ENCODE measurements at places on chromosomes 12 and 14. TPM values are rescaled to one million over a fixed set of nuclear protein-coding genes. Genes with fewer than 3 reads are reported as not detected.

GRCh38 chr12:37547611-37548010 lies 769.0 kb upstream of the ALG10B start:
- no peak for DNase-seq

The OTOGL gene
- 0.76 TPM for polyA plus RNA-seq

- no peak for DNase-seq
Observed at GRCh38 chr12:120467439-120467838, 2.1 kb downstream of the SRSF9 start.

The SIRT4 gene
- 4.3 TPM for polyA plus RNA-seq

The DUSP16 gene
- 25.5 TPM for polyA plus RNA-seq

Data from left renal cortex interstitium (tissue), 4 donors.